ENCODE measurements at places on chromosomes 3 and 15.

- DNase-seq: no peak
Measured at GRCh38 chr15:41928637-41929620, 35.1 kb upstream of the SPTBN5 start.

DNA sequence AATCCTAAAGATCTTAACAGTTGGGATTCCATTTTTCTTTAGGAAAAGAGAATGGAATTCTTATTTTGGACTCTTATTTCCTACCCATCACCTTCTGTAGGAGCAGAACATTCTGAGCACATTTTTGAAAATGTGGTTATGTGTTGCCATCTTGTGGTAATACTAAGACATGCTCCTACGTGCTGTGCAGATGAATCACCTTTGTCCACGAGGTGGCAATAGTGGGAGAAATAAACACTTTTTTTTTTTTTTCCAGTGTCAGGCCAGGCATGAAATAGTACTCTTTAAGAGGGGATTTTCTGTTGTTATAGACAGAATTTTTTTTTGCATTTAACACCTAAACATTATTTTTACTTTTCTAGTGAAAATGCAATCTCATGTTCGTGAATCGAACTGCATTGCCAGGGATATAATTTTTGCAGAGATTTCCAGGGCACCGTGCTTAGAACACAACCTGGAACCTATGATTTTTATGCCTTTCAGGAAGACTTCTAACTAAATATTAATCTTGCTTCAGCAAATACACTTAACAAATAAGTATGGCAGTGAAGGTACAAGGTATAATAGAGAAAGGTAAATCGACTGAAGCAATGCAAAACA, 196.6 kb downstream of the GAP43 start:
- DNase-seq: peak; percentile 35

DNA sequence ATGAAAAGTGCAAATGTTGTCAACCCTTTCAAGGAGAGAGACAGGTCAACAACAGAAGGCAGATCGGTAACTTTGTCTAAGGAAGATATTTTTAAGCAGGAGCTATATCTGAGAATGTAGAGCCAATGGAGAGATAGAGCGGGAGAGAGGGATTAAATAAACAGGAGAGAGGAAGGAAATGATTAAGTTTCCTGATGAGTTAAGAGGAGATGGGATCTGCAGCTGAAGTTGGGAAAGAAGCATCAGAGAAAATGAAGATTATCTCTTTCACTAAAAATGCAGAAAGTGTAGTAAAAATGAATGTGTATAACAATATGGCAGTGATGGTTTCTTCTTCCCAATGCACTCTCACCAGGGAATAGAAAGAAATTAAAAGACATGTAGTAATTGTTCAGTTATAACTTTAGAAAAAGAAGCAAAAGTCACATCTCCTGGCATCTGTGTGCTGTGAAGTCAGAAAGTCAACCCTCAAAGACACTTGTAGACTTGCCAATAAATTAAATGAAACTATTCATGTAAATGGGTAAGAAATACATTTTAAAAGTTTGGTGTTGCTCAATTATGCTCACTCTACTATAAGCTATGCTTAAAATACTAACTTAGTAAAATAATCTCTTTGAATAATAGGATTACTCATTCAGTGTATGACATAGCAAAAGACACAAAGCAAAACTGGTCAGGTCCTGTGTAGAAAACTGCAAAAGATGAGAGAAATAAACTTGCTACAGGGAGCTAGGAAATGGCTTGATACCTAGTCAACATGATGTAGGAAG, 264.6 kb downstream of the ZIC4 start:
- DNase-seq: no peak

GRCh38 chr3:11720304-11720898, 76.7 kb upstream of the VGLL4 start:
- DNase-seq: peak; percentile 25

DNA sequence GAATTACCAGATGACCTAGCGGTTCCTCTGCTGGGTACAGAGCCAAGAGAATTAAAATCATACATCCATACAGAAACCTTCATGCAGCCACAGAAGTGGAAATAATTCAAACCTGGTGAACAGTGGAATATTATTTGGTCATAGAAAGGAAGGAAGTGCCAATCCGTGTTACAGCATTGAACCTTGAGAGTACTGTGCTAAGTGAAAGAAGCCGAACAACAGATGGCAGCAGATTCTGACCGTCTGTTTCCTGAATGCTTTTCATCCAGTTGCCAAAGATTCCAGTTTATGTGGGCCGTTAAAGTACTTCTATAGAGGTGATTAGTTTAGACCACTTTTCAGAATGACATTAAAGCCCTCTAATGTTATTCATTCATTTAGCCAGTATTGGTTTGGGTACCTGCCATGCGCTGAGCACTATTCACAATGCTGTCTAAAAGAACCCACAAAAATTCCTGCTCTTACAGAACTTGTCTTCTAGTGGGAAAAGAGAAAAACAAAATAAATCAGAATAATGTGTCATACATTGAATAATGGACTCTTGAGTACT, 45.8 kb upstream of the SENP5 start:
- DNase-seq: no peak

GRCh38 chr3:168655611-168656010, 559.9 kb upstream of the GOLIM4 start:
- DNase-seq: no peak

GRCh38 chr3:157785102-157785826, 282.0 kb upstream of the VEPH1 start:
- DNase-seq: no peak

- DNase-seq: no peak
Measured at GRCh38 chr3:29540544-29540943, 259.7 kb downstream of the RBMS3 start.

- DNase-seq: no peak
Measured at GRCh38 chr3:129592381-129593131, 13.9 kb downstream of the PLXND1 start.

GRCh38 chr3:135083756-135084155, 288.7 kb downstream of the EPHB1 start:
- DNase-seq: no peak

GRCh38 chr3:143291836-143292447, 172.4 kb downstream of the CHST2 start:
- DNase-seq: no peak

DNA sequence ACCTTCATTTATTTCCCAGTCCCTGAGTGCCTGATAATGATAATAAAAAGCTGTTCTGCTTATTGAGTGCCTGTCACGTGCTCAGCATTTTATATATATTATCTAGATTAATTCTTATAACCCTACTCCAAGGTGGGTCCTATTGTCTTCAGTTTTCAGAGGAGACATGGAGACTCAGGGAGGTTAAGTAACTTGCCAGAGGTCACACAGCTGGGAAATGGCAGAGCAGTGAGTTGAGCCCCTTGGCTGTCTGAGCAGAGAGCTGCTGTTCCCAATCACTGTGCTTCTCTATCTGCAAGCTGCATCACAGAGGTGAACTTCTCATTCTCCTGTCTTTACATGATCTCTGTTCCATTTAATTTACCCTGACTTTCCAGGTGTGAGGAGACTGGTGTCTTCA, 32.3 kb upstream of the MRPS22 start:
- DNase-seq: no peak

DNA sequence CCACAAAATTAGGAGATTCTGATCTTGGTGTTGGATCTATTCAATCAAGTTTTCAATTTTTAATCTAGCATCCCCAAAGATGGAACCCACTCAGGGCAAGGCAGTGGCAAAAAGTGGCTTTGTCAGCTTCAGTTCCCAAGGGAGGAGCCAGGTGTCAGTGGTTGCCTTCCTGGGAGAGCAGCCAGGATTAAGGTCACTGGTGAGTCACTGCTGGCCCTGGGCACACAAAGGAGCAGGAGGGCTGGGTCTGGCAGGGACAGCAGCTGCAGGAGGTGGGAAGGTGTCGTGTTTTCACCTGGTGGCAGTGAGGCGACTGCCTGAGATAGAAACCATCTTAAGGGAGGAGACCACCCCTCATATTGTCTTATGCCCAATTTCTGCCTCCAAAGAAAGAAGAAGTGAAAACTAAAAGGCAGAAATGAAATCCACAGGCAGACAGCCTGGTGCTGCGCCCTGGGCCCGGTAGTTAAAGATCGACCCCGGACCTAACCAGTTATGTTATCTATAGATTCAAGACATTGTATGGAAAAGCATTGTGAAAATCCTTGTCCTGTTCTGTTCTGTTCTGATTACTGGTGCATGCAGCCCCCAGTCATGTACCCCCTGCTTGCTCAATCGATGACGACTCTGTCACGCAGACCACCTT, 5.9 kb upstream of the KLHL25 start:
- no peak for DNase-seq

- no peak for DNase-seq
Measured at GRCh38 chr3:65968996-65969395, 69.7 kb downstream of the MAGI1 start.

DNA sequence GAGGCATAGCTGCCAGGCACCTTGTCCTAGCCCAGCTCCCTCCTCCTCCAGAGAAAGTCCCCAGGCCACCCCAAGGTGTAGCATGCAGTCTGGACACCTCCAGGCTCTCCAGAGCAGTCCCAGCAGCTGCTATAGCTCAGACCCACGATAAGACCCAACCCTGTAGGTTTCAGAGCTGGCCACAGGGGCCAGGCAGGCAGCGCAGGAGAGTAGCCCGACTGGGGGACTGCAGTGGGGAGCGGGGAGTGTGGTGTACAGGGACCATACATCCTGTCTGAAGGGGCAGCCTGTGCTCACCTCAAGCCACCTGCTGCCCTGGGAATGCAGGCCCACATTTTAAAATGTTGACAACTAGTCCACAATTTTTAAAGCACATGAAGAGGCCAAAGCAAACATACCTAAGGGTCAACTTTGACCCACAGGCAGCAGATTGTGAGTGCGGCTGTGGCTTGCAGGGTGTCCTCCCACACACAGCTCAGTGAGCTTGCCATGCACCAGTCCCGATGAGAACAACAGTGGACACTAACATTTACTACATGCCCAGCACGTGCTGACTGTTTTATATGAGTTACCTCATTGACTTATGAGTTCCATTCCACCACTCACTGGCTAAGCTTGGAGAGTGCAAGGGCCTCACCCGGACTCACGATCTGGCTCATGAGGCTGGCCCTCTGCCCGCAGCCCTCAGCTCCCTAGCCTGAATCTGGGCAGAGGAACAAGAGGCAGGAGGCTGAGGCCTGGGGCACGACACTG, 81.4 kb downstream of the DNAJB8 start:
- no peak for DNase-seq

- no peak for DNase-seq
Measured at GRCh38 chr3:3927198-3927597, 128.0 kb downstream of the LRRN1 start.

DNA sequence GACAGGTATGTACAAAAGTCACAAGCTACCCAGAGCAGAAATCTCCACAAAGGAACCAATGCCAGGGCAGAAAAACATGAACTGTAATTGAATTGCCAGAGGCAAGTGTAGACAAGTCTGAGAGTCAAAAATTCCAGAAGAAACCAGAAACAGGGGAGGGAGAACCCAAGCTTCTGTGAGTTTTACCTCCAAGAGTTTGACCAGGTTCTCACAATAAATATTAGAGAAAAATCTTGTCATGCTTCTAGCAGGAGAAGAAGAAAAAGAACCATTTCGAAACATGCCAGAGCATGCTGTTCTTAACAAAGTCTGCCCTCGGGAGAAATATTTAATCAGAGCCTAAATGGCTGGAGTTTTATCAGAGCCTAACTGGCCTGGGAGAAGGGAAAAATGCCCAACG, 32.5 kb upstream of the AP3B2 start:
- DNase-seq: no peak

All from posterior cingulate gyrus (tissue), 11 donors.